ENCODE measurements at places on chromosomes 7 and 10. TPM values are rescaled to one million over a fixed set of nuclear protein-coding genes. Genes with fewer than 3 reads are reported as not detected.

DNA sequence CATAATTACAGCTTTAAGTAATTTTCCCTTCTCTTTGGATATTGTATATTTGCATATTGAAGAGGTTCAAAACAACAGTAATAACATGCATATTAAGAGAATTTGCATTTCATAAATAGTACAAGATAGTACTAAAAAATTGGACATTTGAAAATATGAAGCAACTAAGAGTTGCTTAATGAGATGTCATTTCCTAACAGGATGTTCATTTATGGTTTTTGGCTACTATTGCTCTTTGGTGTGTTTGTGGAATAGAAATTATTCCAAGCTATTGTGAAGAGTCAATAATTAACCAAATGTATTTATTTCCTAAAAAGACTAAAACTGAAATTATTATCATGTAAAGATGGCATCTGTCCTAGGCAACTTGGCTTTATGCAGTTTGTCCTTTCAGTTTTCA lies 4.1 kb upstream of the SGCE start:
- peak; percentile 25 for DNase-seq

GRCh38 chr10:48358162-48358561 lies 51.7 kb downstream of the MAPK8 start:
- DNase-seq = no peak

- no peak for DNase-seq
Measured at GRCh38 chr10:76523791-76524351, 1092.4 kb downstream of the LRMDA start.

DNA sequence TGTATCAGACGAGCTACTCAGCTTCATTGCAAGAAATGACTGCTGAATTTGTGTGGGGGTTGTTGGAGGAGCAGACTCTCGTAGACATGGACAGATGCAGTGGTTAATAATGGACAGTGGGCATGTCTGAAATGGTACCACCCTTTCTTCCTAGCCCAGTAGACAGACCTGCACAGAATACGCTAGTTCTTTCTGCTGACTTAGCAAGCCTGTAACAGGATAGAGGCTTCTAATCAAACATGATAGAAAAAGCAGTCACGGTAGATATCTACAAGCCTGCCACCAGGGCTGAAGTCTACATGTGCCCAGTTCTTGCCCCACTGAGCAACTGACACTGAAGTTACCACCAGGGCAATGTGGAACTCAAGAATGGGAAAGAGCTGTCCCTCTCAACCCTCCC lies 188.0 kb downstream of the FANK1 start:
- DNase-seq = no peak

- DNase-seq = no peak
Measured at GRCh38 chr7:2575733-2576340, 17.1 kb downstream of the IQCE start.

- DNase-seq = no peak
Measured at GRCh38 chr7:78125884-78126283, 327.3 kb downstream of the PHTF2 start.

- peak; percentile 67 for DNase-seq
Measured at GRCh38 chr10:4867520-4868356, 41.7 kb downstream of the AKR1E2 start.

- DNase-seq = no peak
Measured at GRCh38 chr10:45064998-45065397, 64.3 kb downstream of the ZNF22 start.

DNA sequence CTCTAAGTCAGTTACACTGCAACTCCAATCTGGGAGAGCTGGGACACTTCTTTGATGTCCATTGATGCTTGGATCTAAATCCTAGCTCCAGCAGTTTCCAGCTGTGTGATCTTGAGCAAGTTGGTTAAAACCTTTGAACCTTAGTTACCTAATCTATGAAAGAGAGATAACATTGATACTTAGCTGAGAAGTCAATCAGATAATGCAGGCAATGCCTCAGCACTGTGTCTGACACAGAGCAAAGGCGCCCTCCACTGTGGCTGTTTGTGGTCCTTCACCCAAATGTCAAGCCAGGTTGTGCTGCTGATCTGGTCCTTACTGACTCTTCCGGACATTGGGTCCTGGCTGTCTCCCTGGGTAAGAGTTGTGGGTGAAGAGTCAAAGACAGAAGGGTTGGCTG lies 20.2 kb downstream of the DNTT start:
- DNase-seq = no peak

GRCh38 chr7:155291045-155291530 lies 6.6 kb upstream of the INSIG1 start:
- DNase-seq = peak; percentile 22

- peak; percentile 87 for DNase-seq
Measured at GRCh38 chr10:122051609-122052385, 62.8 kb downstream of the TACC2 start.

GRCh38 chr10:113540845-113541548 lies 11.9 kb upstream of the HABP2 start:
- DNase-seq = no peak

GRCh38 chr7:45181286-45181960 lies 23.8 kb downstream of the RAMP3 start:
- no peak for DNase-seq

DNA sequence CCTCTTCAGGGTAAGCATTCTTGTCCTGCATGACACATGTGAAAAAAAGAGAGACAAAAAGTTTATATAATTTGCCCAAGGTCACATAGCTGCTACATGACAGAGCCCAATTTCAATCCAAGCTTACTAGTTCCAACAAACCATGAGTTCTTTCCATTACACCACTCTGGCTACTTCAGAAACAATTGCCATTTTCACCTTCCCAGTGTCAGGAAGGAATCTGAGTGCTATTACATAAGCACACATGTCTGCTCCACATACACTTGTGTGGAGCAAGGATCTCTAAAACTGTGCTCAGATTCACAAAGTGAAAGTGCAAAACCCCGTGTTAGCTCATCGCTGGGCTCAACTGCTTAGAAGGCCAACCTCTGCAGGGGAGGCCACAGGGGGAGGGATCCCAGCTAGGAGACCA lies 356.2 kb upstream of the NFE2L3 start:
- no peak for DNase-seq

GRCh38 chr10:116783011-116783655 lies 40.8 kb upstream of the HSPA12A start:
- no peak for DNase-seq

GRCh38 chr10:20274571-20274970 lies 458.3 kb downstream of the PLXDC2 start:
- DNase-seq = no peak

- peak; percentile 45 for DNase-seq
Measured at GRCh38 chr10:96556003-96556402, 30.8 kb downstream of the TM9SF3 start.

GRCh38 chr7:7972128-7972527 lies 3.5 kb downstream of the GLCCI1 start:
- DNase-seq = no peak

- no peak for DNase-seq
Measured at GRCh38 chr10:43872644-43873043, 224.0 kb upstream of the ZNF32 start.

DNA sequence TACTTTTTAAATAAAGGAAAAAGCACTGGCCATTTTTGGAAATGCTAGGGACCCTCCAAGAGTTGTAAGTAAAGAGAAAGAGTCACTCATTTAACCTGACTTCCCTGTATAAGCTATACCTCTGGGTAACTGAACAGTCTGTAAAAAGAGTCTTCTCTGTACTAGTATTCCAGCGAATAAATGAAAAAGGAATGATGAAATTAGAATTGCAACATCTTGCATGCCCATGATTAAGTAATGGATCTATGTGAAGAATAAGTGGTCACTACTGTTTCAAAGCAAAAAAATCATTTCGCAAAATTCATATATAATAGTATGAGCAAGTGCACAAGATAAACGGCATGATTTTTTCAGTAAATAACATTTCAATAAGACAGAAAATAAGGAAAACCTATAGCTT lies 116.8 kb downstream of the ZFAND4 start:
- no peak for DNase-seq

- DNase-seq = peak; percentile 68
Measured at GRCh38 chr7:133705596-133705995, 421.5 kb upstream of the LRGUK start.

GRCh38 chr10:114655671-114656070 lies 2.4 kb downstream of the ABLIM1 start:
- no peak for DNase-seq

AOC1 gene
- not detected for total RNA-seq

CDHR3 gene
- 0.51 TPM for total RNA-seq

NKX6-2 gene
- not detected for total RNA-seq

TMEM270 gene
- total RNA-seq = not detected

FGF8 gene
- not detected for total RNA-seq

MYH16 gene
- total RNA-seq = not detected

FBXO24 gene
- not detected for total RNA-seq

NME8 gene
- not detected for total RNA-seq

AUTS2 gene
- total RNA-seq = 1.2 TPM

KCND2 gene
- total RNA-seq = 0.17 TPM

NEBL gene
- total RNA-seq = 2.6 TPM

ACTR3C gene
- total RNA-seq = 9.5 TPM

MALRD1 gene
- 0.09 TPM for total RNA-seq

SMKR1 gene
- 0.09 TPM for total RNA-seq
